ENCODE measurements at places on chromosomes 6 and 20.

GRCh38 chr6:89371849-89372505 is 19.5 kb upstream of the UBE2J1 start:
- DNase-seq = no peak

DNA sequence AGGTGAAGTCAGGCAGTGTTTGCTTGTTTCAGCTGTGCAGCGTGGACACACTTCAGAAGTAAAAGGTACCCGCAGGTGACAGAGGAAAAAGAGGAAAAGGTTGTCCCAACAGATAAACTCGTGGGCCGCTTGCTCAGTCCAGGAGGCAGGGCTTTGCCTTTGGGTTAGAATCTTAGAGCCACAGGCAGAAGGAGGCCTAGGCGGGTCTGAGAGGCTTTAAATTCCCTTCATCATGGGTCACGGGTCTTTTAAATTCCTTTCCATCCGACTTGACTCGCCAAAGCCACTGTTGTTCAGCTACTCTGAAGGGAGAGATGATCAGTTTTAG is 48.2 kb downstream of the AGPAT4 start:
- no peak for DNase-seq

- no peak for DNase-seq
Measured at GRCh38 chr20:24770628-24771541, 178.2 kb upstream of the CST7 start.

DNA sequence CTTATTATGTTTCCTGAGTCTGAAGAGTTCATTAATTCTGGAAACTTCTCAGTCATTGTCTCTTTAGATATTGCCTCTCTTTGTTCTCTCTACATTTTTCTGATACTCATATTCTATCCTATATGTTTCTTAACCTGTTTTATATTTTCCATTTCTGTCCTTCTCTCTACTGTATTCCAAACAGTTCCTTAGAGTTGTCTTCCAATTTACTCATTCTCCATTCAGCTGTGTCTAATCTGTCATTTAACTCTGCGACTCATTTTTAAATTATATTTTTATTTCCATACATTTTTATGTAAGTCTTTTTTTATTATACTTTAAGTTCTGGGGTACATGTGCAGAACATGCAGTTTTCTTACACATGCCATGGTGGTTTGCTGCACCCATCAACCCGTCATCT is 251.8 kb downstream of the NRN1 start:
- DNase-seq = no peak

DNA sequence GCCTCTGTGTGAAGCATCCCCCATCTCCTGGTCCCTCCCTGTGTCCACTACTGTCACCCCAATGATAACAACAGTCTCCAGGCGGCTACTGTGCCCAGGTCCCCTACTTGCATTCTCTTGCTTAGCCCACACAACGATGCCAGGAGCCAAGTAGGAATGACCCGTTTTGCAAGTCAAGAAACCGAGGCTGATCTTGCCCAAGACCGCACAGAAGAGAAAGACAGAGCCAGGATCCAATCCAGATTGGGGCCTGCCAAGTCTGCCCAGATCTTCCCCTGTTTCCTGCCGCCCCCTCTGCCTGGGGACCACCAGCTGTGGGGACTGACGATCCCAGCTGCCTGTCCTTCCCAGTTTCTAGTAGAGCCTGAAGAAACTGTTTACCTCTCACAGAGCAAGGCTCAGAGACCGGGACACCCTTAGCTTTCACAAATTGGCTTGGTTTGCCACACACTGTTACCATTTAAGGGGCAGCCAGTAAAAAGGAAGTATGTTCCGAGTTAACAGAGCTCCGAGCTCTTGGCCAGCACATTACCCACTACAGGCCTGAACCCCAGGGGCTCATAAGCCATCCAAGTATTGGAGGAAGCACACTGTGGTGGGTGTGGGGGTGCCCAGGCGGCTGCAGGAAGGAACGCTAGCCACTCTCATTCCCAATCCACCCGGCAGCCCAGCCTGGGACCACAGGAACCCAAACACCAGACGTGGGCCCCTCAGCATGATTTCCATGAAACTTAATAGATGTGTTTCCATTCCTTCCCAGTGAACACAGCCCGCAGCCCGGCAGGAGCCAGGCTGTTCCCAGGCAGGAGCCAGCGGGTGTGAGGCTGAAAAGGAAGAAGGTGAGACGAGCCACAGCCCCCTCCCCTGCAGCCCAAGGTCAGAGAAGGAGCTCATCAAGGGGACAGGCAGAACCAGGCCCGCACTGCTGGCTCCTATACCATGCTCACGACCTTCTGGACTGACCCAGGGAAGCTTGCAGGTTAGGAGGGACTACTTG is 7.9 kb downstream of the KIAA1755 start:
- no peak for DNase-seq

DNA sequence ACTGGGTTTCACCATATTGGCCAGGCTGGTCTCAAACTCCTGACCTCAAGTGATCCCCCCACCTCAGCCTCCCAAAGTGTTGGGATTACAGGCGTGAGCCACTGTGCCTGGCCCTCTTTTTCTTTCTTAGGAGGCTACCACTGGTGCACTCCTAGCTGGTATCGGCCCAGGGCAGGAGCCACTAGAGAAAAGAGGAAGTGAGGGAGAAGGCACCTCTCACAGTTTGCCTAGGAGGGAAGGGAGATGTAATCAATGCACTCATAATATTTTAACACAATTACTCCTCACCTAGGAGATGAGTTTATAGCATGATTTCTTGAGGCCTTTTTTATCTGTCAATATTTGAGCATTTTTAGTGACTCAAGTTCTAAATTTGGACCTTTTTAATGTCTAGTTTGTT is 189.0 kb upstream of the SOX4 start:
- DNase-seq = no peak

DNA sequence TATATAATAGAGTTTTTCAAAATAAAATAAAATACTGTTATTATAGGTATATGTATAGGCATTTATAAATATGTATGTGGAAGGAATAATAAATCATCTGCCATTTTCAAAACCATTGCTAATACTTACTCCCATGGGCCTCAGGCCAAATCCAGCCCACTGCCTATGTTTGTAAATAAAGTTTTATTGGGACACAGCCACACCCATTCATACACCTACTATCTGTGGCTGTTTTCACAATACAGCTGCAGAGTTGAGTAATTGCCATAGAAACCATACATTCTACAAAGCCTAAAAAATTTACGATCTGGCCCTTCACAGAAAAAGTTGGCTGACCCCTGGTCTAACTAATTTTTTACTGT is 9.5 kb downstream of the ALDH5A1 start:
- DNase-seq = no peak

DNA sequence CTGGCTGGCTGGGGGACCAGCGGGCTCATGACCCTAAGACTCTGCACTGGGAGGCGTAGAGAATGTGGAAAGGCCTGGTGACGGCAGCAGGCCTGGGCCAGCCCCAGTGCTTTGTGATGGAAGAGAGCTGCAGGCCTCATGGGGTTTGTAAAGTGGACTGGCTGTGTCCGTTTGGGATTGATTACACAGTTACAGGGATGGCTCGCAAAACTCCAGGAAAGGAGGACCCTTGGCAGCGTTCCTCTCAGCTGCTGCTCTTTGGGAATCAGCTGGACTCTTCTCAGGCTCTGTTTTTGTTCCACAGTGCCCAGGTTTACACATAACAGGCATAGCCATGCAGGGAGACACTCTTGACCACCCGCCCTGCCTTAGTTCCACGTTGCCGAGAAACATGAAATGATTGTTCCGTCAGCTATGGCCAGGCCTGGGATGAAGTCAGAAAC is 89.0 kb downstream of the SLX4IP start:
- DNase-seq = no peak

DNA sequence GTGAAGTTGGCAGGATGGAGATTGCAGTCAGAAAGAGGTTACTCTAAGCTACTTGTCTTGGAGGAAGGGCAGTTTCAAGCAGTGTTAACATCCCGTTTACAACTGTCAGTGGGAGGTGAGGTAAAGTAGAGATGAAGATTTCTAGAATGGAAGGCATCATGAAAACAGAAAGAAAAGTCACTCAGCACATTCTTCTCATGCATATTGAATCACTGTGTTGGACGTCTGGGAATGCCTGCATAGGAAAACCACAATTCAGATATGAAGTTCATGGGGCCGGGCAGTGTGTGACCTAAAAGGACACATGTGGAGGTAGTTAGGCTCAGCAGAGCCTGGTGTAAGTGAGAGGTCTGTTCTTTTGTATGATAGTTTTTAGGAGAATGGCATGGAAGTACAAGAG is 73.5 kb upstream of the LAMP5 start:
- DNase-seq = no peak

- DNase-seq = no peak
Measured at GRCh38 chr20:9427430-9428291, 86.7 kb upstream of the LAMP5 start.

GRCh38 chr6:157650261-157650640 is 172.8 kb upstream of the SNX9 start:
- no peak for DNase-seq

- no peak for DNase-seq
Measured at GRCh38 chr6:16857969-16858592, 96.8 kb upstream of the ATXN1 start.

Data from NCI-H524 treated with DMSO at 0.1 percent for 48 hours (cell line).